ENCODE measurements at places on chromosomes 2 and 18.

DNA sequence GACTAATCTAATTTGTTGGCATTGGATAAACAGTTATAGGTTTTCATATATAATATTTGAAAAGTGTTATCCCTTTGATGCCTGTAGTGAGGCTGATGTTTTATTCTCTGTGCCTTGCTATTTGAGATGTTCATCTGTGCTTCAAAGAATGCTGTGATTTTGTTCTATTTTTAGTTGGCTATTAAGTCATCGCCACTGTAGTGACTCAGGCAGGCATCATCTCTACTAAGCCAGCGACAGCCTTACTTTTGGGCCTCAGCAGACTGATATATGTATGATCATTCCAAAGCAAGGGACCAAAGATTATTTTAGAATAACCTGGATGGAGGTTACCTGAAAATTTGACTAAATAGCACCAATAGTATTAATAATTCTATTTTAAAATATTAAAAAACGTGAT lies 1674.5 kb upstream of the NXPH2 start:
- DNase-seq, result no peak

DNA sequence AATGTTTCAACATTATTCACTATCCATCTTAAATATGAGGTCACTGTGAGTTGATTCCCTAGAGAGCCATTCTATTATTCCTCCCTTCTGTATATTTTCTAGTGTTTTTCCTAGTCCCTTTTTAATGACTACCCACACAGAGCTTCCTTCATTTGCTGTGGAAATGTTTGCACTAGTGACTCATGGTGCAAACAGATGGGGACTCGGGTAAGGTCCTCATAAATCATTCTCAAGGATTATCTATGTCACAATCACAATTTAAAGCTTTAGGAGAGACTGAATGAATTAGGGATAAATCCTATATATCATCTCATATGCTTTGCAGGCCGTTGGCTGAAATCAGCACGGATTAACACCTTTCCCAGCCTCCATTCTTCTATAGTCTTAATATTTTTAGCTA lies 159.6 kb downstream of the DCC start:
- DNase-seq, result no peak

GRCh38 chr2:203711399-203711798 lies 5.0 kb downstream of the CD28 start:
- DNase-seq, result no peak

DNA sequence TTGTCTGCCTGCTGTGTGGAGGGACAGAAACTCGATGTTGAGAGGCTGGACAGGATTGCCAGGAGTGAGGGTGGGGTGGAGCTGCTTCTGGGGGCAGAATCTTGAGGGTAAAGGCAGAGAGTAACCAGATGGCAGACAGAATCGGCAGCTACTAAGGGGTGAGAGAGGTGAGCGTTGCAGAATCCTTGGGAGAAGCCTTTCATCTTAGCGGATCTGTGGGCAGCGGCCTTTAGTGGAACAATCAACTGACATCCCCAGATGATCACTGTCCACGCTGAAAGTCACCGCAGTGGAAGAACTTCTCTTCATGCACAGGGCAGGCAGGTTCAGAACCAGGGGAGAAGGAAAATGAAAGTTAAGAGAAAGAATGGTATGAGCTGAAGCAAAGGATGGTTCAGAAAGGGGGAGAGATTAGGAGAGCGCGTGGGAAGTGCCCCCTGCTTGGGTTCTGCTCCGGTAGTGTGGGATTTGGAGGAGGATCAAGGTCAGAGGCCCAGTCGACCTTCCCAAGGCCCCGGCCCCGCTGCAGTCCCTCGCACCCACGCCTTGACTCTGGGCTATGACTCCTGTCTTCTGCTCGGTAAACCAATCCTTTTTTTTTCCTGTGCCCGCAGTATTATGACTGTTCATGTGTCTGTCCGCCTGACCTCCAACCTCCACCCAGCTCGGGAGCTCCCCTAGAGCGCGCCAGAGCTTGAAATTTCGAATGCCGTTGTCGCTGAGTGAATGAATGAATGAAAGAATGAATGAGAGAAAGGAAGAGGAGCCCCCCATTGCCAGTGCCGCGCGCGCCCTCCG lies 584 bp downstream of the BOLA3 start:
- DNase-seq, result no peak

- no peak for DNase-seq
Measured at GRCh38 chr2:174153757-174154680, 94.3 kb downstream of the OLA1 start.

DNA sequence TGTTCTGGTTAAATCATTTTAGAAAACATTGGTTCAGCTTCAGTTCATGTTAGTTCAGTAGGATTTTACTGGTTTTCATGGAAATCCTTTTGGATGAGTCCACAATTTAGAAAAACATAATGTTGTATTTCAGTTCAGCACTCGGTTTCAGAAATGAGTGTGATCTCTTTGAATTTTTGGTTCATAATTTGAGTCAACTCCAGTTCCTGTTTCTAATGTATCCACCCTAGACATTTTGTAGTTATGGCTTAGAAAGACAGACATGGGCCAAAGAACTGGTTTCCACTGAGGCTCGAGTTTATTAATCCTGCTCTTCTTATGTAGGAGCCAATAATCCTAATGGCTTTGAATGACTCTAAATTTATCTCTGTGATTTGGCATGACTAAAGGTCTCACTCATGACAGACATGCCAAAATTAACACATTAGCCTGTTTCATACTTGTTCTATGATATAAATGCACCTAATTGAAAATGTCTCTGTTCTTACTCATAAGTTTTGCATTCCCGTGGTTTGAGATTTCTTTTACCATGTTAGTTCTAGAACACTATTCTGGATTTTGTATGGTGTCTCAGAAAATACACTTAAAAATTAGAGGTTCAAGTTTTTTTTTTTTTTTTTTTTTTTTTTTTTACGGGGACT lies 82.3 kb upstream of the SPRED2 start:
- no peak for DNase-seq

- no peak for DNase-seq
Measured at GRCh38 chr2:124241-124880, 78.1 kb upstream of the FAM110C start.

GRCh38 chr18:24010673-24011072 lies 3.9 kb upstream of the TTC39C start:
- DNase-seq, result no peak
